Pancreas (tissue), 10 donors: ENCODE measurements at places on chromosomes 5 and 9. TPM values are rescaled to one million over a fixed set of nuclear protein-coding genes. Genes with fewer than 3 reads are reported as not detected.

- DNase-seq: no peak
- H3K27me3 ChIP-seq: no peaks in the 10 kb centered on the region
- H3K36me3 ChIP-seq: no peaks in the 10 kb centered on the region
- H3K4me3 ChIP-seq: no peak overlapping the region
Observed at GRCh38 chr5:93675460-93676450, 65.6 kb downstream of the POU5F2 start.

- H3K4me1 ChIP-seq: no peaks in the 10 kb centered on the region
- DNase-seq: no peak
- H3K27ac ChIP-seq: no peak overlapping the region
- H3K27me3 ChIP-seq: no peaks in the 10 kb centered on the region
- H3K4me3 ChIP-seq: no peak overlapping the region
Observed at GRCh38 chr5:21613971-21614488, 1239.1 kb downstream of the CDH12 start.

- H3K27me3 ChIP-seq: no peaks in the 10 kb centered on the region
- H3K4me3 ChIP-seq: peak within 1 kb of the TSS; percentile 11
- no peak for DNase-seq
- H3K4me1 ChIP-seq: no peaks in the 10 kb centered on the region
- H3K36me3 ChIP-seq: no peaks in the 10 kb centered on the region
Observed at GRCh38 chr9:127854184-127854806, at the start of gene ENG. ENG (minus strand) TSS chr9:127854658; CDS start chr9:127854355, 303 bp downstream.

DNA sequence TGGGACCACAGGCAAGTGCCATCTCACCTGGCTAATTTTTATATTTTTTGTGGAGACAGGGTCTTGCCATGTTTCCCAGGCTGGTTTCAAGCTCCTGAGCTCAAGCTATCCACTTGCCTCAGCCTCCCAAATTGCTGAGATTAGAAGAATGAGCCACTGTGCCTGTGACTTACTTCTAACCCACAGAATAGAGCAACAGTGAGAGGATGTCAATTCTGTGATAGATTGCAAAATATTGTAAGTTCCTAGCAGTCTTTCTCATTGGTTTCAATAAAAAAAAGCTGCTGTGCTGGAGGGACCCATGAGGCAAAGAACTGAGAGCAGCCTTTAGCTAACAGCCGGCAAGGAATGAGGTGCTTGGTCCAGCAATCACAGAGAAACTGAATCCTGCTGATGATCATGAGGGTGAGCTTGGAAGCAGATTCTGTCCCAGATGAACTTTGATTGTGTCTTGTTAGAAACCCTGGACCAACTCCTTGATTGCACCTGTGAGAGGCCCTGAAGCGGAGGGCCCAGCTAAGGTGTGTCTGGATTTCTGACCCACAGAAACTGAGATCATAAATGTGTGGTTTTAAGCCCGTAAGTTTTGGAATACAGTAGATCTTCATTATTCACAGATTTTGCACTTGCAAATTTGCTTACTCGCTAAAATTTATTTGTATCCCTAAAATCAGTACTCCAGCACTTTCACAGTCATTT, 149.7 kb downstream of the GCNT1 start:
- H3K4me3 ChIP-seq: no peak overlapping the region
- H3K4me1 ChIP-seq: no peaks in the 10 kb centered on the region

Gene LCN10
- 1.6 TPM for total RNA-seq
